ENCODE measurements at places on chromosomes 3 and 15.

DNA sequence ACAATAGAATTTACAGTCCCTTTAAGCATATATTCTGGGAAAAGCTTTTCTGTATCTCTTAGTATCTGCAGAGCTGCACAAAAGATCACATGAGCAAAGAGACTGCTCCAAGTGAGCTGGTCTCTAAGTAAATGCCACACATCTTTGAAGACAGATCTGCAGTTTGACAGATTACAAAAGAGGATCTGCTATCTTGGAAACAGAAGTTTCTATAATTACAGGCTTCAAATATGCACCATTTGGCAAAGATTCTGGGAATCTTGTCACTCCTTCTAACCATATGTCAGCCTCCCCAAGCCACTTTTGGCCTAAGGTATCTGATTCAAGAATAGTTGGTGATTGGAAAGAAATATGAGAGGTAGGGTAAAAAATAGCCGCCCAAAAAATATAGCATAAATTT is 9.6 kb upstream of the CFAP44 start:
- DNase-seq = no peak

DNA sequence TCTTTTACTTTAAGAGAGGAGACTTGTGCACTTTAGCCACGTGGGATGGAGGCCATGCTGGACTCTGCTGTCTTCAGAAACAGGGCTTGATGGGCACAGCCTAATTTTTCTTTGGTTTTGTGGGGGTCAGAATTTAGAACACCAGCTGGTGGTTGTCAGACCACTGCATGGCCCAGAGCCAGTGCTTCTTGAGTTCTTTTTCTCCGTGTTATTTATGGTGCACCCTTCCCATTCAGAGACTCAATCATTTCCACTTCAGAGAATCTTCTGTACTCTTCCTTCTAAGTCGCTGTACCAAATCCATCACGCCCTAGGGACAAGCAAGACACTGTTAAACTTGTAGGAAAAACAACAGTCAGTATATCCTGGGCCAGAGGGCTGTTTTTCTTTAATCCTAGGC is 20.1 kb downstream of the PRR23A start:
- DNase-seq = no peak

GRCh38 chr3:151903501-151903991 is 30.1 kb downstream of the SUCNR1 start:
- DNase-seq = no peak

GRCh38 chr15:43346305-43346704 is 15.9 kb upstream of the LCMT2 start:
- DNase-seq = no peak

DNA sequence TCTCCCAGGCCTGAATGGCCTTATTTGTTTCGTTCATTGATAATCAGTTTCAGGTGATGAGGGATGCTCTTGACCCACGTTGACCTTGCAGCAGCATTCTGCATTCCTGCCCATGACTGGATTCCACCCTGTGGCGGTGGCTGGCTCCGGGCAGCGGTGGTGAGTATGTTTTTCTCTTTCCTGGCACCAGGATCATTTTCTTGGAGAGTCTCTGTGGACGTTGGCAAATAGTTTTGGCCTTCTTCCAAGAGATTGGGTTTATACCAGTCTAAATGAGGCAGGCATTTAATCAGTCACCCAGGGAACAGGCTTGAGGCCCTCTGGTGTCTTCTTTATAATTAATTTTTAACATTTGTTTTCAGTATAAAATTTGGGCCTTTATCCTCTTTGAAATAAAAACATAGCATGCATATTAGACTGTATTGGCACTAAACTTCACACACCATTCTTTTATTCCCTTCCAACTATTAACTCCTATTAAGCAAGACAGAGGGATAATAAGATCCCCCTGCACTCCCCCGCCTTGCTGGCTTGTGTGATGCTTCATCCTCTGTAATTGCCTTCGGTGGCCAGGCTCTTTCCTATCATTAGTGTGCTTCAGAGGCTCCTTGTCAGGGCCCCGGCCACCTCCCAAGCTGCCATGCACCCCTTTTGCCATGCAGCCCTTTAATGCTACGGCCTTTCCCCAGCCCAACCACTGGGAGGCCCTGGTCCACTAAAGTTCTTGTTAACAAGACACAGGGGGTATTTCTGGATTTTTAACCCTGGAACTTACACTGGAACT is 176.2 kb upstream of the TOPAZ1 start:
- no peak for DNase-seq

DNA sequence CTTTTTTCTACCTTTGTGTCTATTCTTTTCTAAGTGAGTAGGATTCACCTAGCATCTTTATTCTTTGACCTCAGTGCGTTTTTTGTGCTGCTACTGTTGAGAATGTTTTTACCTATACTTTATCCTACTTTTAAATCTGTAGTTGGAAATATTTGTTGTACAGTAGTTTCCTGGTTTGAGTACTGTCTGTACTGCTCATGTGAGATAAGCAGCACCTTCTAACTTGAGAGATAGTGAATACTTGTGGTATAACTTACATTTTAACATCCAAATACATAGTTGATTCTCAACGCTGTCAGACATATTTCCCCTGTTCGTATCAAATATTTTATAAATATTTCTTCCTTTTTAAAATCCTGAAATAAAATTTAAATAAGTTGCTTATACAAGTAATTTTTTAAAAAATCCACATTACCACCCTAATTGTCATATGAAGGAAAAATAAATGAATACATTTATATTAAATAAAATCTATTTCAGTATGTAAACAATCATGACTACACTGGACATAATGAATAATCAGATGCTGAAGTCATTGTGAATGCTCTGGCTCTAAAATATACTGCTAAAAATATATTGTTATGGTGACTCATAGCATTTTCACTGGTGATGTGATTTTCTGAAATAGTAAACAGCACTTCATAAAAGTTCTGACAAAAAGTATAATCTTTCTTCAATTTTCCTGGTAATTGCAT is 17.4 kb downstream of the ATP11B start:
- no peak for DNase-seq

GRCh38 chr3:160065786-160066185 is 77.2 kb downstream of the IL12A start:
- DNase-seq = no peak

GRCh38 chr15:77525907-77526594 is 105.4 kb downstream of the HMG20A start:
- no peak for DNase-seq

GRCh38 chr3:109353057-109353456 is 15.7 kb upstream of the DPPA4 start:
- DNase-seq = no peak

- no peak for DNase-seq
Observed at GRCh38 chr15:44718927-44719292, 7.6 kb downstream of the B2M start.

- no peak for DNase-seq
Observed at GRCh38 chr3:119898478-119899191, 116.7 kb downstream of the NR1I2 start.

DNA sequence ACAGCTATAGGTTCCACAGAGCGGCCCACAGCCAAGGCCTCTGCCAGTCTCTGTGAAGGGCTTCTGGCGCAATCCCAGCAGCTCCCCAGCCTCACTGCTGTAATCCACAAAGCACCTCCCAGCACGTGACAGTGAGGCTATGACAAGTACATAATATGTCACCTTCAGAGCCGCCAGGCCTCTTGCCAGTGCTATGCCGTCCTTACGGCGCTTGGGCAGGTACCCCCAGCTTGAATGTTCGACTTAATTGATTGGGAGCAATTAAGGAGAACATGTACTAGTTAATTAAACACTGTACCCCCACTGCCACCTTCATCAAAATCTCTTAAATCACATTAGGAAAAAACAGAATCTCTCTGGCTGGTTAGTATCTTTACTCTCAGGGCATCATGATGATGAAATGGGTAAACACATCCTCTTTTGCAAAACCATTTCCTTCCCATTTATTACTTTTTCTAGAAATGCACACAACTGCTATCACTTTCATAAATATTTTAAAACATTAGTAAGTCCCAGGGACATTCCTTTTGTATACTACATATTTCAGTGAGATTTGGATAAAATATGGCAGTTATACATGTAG is 169.9 kb downstream of the XXYLT1 start:
- no peak for DNase-seq

- DNase-seq = no peak
Observed at GRCh38 chr15:69544365-69545113, 91.9 kb downstream of the RPLP1 start.

- DNase-seq = no peak
Observed at GRCh38 chr3:139756529-139757103, 78.8 kb upstream of the NMNAT3 start.

GRCh38 chr3:111244760-111245159 is 173.1 kb downstream of the NECTIN3 start:
- no peak for DNase-seq

GRCh38 chr3:124456506-124456905 is 273.7 kb upstream of the UMPS start:
- DNase-seq = no peak

GRCh38 chr3:39013289-39013688 is 38.5 kb downstream of the SCN11A start:
- DNase-seq = no peak

DNA sequence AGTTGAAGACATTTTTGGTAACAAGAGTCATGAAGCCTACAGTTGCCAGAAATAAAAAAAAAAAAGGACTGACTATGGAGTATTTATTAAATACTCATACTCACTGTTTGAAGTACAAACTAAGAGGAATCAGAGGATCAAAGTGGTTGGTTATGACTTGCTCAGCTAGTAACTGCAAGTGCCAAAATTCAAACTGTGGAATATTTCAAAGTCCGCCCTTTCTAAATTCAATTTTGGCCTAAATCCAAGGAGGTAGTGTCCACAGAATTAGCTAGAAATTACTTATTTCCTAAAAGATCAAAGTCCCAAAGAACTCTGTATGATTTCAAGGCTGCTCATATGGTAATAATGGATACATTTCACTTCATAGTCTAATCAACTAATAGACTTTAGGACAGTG is 274.5 kb downstream of the ZBTB20 start:
- no peak for DNase-seq

- no peak for DNase-seq
Observed at GRCh38 chr15:76979996-76980520, 14.9 kb upstream of the PSTPIP1 start.

DNA sequence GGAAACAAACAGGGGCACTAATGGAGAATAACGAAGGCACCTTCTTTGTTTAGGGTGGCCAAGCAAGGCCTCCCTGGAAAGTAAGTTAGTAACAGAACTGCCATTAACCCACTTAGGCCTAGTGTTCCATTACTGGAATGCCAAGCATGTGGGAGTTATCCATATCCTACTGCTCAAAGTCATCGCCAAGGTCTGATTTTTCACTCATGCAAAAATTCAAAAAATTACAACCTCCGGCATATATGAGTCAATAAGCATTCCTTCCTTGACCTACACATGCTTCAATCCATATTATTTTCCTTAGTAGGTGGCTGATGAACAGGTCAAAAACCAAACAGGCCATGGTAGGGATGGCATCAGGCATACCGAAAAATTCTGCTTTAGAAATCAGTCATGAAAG is 1097.2 kb downstream of the FHIT start:
- DNase-seq = no peak

DNA sequence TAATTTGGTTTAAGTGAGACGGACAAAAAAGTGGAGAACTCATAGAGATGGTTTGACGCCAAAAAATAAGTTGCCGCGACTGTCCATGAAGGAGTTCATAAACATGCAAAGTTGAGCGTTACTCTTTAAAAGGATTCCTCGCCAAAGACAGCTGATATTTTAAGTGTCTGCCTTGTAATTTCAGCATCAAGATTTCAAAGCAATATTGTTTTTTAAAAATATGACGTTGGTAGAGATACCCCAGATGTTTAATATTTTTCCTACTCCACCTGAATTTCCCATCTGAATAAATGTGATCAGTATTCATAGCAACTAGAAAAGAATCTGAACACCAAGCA is 155.0 kb downstream of the TUSC7 start:
- DNase-seq = no peak

- no peak for DNase-seq
Observed at GRCh38 chr15:62857411-62857853, 185.1 kb upstream of the TPM1 start.

DNA sequence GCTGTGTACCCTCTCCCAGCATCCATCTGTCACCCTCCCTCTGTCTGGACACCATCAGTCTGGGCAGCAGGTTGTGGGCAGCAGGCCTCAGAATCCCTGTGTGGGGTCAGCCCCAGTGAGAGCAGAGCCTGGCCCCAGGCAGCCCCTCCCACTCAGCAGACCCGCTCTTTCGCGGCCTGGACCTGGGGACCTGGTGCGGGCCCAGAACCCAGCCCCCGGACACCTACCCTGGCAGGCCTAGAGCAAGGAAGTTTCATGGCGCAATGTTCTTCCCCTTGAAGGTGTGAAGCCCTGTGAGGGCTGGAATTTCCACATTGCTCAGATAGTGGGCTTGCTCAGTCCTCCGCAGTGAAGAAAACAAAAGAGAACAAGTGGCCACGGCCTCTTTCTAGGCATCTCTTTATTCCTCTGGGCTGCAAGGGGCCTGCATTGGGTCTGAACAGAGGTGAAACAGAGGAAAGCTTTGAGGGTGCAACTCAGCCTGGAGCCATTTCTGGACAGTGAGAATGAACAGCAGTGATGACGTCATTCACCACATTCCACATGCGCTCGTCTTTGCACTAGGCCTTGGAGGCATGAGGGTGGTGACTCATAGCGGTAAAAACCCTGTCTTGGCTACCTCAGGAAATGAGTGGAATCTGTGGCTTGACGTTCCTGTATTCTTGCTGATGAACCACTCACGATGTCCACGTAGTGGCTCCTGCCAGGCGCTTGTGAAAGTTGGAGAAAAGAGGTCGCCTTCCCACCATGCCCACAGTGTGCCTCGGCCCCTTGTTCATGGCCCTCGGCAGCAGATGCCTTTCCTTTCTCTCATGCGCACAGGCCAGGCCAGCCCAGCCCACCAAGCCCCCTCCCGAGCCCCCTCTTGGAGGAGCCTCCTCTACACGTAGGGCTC is 66.1 kb downstream of the SLC30A4 start:
- peak; percentile 56 for DNase-seq

- no peak for DNase-seq
Observed at GRCh38 chr3:39150803-39151631, 2.4 kb downstream of the CSRNP1 start.

DNA sequence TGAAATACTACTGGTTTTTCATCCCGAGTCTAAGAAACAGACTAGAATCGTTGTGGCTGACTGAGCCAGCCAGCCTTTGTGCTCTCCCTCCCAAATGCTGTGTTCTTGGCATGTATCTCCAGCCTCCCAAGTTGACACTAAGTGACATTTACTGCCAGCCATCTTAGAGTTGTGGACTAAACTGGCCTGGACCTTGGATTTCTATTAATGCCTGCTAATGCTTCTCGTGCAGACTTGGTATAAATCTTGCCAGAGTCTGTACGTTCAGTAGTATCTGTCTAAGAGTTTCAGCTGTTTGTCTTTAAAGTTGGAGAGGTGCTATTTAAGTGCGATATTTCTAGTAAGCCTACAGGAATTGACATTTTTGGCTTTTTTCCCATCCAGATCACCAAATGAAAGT is 166.6 kb upstream of the BHLHE40 start:
- no peak for DNase-seq

DNA sequence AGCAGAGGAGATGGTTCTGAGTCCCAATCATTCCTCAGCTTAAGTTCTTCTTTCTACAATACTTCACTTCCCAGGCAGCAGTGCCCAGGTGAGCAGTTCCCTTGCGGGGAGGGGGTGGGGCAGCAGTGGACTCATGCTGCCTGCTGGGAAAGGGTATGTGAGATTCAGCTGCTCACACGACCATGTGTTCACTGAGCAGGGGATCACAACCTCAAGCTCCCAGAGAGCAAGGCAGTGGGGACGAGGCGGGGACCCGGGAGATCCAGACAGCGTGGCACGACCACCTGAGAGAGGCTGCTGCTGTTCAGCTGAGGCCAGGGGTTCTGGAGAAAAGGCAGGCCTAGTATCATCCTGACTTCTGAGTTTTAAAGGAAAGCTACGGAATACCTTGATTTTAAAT is 166.6 kb downstream of the XXYLT1 start:
- DNase-seq = no peak

- DNase-seq = peak; percentile 43
Observed at GRCh38 chr3:130849091-130849552, 44.8 kb upstream of the ATP2C1 start.
